ENCODE measurements at places on chromosomes 3 and 15. TPM values are rescaled to one million over a fixed set of nuclear protein-coding genes. Genes with fewer than 3 reads are reported as not detected.

PLA2G4D gene
- total RNA-seq, result 0.09 TPM

C3orf85 gene
- not detected for total RNA-seq

STRC gene
- 4.4 TPM for total RNA-seq

TMA7 gene
- total RNA-seq, result 181 TPM

WNT5A gene
- not detected for total RNA-seq

PLXNB1 gene
- 3.8 TPM for total RNA-seq

Measured in activated T-helper 17 cell treated with anti-CD3 and anti-CD28 coated beads, Interleukin-2, amount 50 U/mL, for 72 hours (primary cell).